ENCODE measurements at places on chromosomes 12 and 14.
A peak's percentile ranks its signal among the peaks of the same experiment; 100 is the strongest.

GRCh38 chr14:58882577-58883018, 244.8 kb downstream of the DACT1 start:
- DNase-seq = peak; percentile 35

- DNase-seq = no peak
Measured at GRCh38 chr14:99684410-99684934, 374 bp downstream of the CYP46A1 start.

GRCh38 chr12:99111600-99111999, 466.5 kb downstream of the APAF1 start:
- peak; percentile 69 for DNase-seq

DNA sequence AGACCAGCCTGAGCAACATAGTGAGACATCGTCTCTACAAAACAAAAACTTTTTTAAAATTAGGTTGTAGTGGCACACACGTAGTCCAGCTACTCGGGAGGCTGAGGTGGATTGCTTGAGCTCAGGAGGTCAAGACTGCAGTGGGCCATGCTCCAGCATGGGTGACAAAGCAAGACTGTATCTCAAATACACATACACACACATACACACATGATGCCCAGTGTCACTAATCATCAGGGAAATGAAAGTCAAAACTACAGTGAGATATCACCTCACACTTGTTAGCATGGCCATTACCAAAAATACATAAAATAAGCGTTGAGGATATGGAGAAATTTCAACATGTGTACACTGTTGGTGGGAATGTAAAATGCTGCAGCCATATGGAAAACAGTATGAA, 33.2 kb upstream of the KICS2 start:
- no peak for DNase-seq

GRCh38 chr12:120831648-120832267, 72.4 kb downstream of the SPPL3 start:
- DNase-seq = no peak

- peak; percentile 79 for DNase-seq
Measured at GRCh38 chr14:91380610-91381371, 36.8 kb downstream of the CCDC88C start.

GRCh38 chr12:12788131-12788530, 2.7 kb downstream of the APOLD1 start:
- no peak for DNase-seq
